ENCODE measurements at places on chromosomes 1 and 21. TPM values are rescaled to one million over a fixed set of nuclear protein-coding genes. Genes with fewer than 3 reads are reported as not detected.

SYT6 gene
- total RNA-seq, result 0.37 TPM

ESPN gene
- 0.58 TPM for total RNA-seq

YOD1 gene
- total RNA-seq, result 18.1 TPM

ACOT11 gene
- total RNA-seq, result 18.8 TPM

TRABD2B gene
- total RNA-seq, result 2.4 TPM

GPR157 gene
- total RNA-seq, result 53.5 TPM

RER1 gene
- total RNA-seq, result 48.1 TPM

KCNT2 gene
- total RNA-seq, result 31.2 TPM

CRYZL1 gene
- total RNA-seq, result 69.3 TPM

CHD5 gene
- total RNA-seq, result 0.53 TPM

PRKAB2 gene
- 26.9 TPM for total RNA-seq

S1PR1 gene
- 32.6 TPM for total RNA-seq

DIO1 gene
- not detected for total RNA-seq

FCRL3 gene
- total RNA-seq, result 0.05 TPM

KRTAP7-1 gene
- total RNA-seq, result not detected

SLC6A9 gene
- total RNA-seq, result 6.1 TPM

CFHR5 gene
- total RNA-seq, result not detected

LAD1 gene
- 12.6 TPM for total RNA-seq

GJA5 gene
- total RNA-seq, result 16.3 TPM

MIXL1 gene
- total RNA-seq, result not detected

FAM163A gene
- 0.53 TPM for total RNA-seq

ADAMTS1 gene
- 96.6 TPM for total RNA-seq

C1orf116 gene
- total RNA-seq, result 6.2 TPM

Data from urinary bladder (tissue), 4 donors.